Lung (tissue), 17 donors: ENCODE measurements at places on chromosomes 11 and 22. TPM values are rescaled to one million over a fixed set of nuclear protein-coding genes. Genes with fewer than 3 reads are reported as not detected.
A peak's percentile ranks its signal among the peaks of the same experiment; 100 is the strongest.

DNA sequence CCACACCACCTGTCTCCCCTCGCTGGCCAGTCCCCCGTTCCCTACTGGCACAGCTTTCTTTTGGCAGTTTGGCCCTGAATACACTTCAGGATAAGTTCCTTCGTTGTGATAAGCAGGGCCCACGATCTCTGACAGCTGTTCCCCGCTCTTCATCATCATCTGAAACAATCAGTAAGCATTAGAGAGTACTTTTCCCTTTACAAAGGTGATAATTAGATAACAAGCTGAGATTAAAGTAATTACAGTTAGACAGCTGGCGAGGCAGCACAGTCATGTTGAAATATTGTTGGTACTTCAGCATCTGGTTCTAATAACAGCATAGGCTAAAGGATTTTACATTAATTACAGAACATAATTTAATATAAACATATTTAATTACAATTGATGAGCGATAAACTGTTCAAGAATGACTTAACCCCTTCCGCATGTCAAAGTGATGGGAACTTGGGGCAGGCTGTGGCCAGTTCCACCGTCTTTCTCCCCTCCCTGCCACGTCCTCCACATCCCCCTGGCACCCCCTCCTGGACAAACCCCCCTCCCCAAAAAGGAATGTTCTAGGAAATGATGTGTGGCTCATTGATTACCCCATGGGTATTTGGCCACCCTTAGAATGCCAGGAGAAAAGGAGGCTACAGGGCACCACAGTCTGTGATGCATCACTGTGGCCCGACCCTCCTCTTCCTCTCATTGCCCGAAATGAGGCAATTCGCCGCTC, 134.9 kb downstream of the RCN1 start:
- no peak overlapping the region for H3K27ac ChIP-seq
- no peaks in the 10 kb centered on the region for H3K36me3 ChIP-seq
- no peaks in the 10 kb centered on the region for H3K27me3 ChIP-seq
- H3K4me3 ChIP-seq, result no peak overlapping the region

The UPB1 gene
- 4.5 TPM for polyA plus RNA-seq

DNA sequence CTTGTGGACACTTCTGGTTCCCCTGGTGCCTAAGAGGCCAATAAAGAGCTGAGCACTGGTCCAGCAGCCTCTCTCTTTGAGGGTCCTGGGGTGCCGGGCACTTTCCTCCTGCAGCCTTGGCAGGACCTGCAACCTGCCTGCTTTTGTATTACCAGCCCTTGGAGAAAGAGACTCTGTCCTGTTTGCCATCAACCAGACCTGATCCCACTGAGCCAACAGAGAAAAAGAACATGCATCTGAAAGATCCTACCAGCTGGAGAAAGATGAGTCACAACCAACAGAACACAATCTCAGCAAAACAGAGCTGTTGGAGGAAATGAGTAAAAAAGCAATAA, 321.0 kb downstream of the DDX10 start:
- no peaks in the 10 kb centered on the region for H3K4me1 ChIP-seq
- no peak overlapping the region for H3K4me3 ChIP-seq
- no peaks in the 10 kb centered on the region for H3K36me3 ChIP-seq

- H3K27me3 ChIP-seq, result no peaks in the 10 kb centered on the region
- peak; percentile 71 for DNase-seq
- peak within 1 kb of the TSS; percentile 70 for H3K4me3 ChIP-seq
- peak within 1 kb of the TSS; percentile 10 for H3K27ac ChIP-seq
- H3K36me3 ChIP-seq, result peaks cover 3% of the 10 kb centered on the region
- no peaks in the 10 kb centered on the region for H3K4me1 ChIP-seq
Observed at GRCh38 chr11:118530683-118531596, at the start of gene TMEM25. TMEM25 (plus strand) TSS chr11:118531192; CDS start chr11:118531802, 610 bp downstream.

DNA sequence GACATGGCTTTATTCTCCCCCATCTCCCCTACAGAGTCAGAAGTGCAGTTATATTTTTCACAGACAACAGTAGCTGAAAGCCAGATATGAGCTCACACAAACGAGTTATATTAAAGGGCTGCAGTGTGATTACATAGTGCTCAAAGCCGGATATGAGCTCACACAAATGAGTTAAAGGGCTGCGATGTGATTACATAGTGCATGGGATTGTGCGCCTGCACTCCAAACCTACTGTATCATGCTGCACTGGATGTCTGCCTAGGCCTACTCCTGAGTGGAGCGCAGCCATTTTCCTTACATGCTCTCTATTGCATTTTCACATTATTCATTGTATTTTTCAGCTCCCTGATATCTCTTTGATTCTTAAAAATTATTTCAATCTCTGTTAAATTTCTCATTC, 414.6 kb upstream of the LARGE1 start:
- no peaks in the 10 kb centered on the region for H3K4me1 ChIP-seq
- no peaks in the 10 kb centered on the region for H3K36me3 ChIP-seq
- no peaks in the 10 kb centered on the region for H3K27me3 ChIP-seq
- no peak overlapping the region for H3K4me3 ChIP-seq
- peak; percentile 5 for DNase-seq
- no peak overlapping the region for H3K27ac ChIP-seq

- H3K36me3 ChIP-seq, result peaks cover 9% of the 10 kb centered on the region
- H3K4me3 ChIP-seq, result no peak overlapping the region
- no peaks in the 10 kb centered on the region for H3K27me3 ChIP-seq
- H3K4me1 ChIP-seq, result peaks cover 15% of the 10 kb centered on the region
- no peak overlapping the region for H3K27ac ChIP-seq
Observed at GRCh38 chr11:866481-866880, 23.8 kb downstream of the TSPAN4 start.

DNA sequence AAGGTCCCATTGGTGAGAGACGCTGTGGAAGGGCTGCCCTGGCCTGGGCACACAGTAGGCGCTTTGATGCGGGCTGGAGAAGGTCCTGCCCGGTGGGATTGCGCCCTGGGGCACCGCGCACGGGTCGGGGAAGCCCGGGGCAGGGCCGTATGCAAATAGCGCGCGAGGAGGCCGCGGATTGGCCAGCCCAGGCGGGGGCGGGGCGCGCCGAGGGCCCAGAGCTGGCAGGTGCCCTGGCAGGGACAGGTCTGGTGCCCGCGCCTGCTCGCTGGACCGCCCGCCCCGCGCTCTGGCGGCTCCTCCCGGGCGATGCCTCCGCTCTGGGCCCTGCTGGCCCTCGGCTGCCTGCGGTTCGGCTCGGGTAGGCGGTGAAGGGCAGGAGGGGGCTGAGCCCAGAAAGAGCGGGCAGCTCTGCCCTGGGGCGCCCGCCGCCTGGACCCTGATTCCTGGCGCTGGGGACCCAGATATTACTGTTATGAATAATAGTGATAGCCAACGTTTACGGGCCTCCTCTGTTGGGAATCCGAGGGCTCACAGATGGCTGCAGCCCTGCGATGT, at the start of gene UPK3A:
UPK3A (plus strand) TSS at position 245 of the 558 bp plus-strand sequence; CDS start at position 310, 65 bp downstream.
- H3K27ac ChIP-seq, result no peak within 1 kb of the TSS
- peak; percentile 52 for DNase-seq
- no peak within 1 kb of the TSS for H3K4me3 ChIP-seq
- peaks cover 3% of the 10 kb centered on the region for H3K4me1 ChIP-seq

DNA sequence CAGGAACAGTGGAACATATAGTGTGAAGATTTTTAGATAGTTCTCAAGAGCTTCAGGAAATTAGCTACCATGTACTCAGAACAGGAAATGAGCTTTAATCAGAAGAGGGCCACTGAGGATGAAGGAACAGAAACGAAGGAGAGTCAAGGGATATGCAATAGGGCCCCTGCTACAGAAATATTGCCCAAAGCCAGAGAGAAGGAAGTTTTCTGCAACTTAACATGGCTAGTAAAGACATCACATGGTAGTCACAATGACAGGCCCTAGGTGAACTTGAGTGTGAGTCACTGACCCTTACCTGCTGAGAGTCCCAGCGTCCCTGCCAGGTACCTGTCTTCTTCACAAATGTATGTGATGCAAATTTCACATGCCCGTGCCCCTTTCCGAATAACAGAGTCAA, 25.2 kb upstream of the CARD16 start:
- no peak overlapping the region for H3K4me3 ChIP-seq
- H3K4me1 ChIP-seq, result no peaks in the 10 kb centered on the region
- H3K36me3 ChIP-seq, result no peaks in the 10 kb centered on the region
- H3K27ac ChIP-seq, result no peak overlapping the region
- no peaks in the 10 kb centered on the region for H3K27me3 ChIP-seq

DNA sequence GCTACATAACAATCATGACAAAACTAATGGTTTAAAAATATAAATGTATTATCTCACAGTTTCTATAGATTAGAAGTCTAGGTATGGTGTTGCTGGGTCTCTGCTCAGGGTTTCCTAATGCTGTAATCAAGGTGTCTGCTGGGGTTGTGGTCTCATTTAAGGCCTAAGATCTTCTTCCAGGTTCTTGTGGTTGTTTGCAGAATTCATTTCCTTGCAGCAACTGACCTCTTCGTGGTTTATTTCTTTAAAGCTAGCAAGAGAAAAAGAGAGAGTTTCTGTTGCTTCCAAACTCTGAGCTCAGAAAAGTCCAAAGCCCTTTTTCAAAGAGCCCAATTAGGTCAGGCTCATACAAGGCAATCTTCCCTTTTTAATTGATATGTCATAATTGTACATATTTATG, 452.7 kb upstream of the CCDC179 start:
- DNase-seq, result no peak
- no peaks in the 10 kb centered on the region for H3K36me3 ChIP-seq
- peaks cover 3% of the 10 kb centered on the region for H3K4me1 ChIP-seq
- no peak overlapping the region for H3K4me3 ChIP-seq

DNA sequence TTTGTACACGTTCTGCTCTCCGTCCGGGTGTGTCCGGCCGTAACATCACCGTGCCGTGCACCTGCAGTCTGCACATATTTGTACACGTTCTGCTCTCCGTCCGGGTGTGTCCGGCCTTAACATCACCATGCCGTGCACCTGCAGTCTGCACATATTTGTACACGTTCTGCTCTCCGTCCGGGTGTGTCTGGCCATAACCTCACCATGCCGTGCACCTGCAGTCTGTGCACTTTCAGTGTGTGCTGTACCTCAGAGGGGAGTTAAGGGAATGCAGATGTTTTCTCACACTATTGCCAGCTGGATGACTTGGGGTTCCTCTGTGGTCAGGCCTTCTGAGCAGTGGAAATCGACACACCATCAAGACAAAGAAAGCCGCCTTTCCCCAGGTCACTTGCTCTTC, 4.2 kb downstream of the TTLL8 start:
- H3K4me1 ChIP-seq, result peaks cover 4% of the 10 kb centered on the region
- H3K27me3 ChIP-seq, result no peaks in the 10 kb centered on the region
- DNase-seq, result no peak
- H3K27ac ChIP-seq, result no peak overlapping the region
- no peak overlapping the region for H3K4me3 ChIP-seq

- peaks cover 30% of the 10 kb centered on the region for H3K36me3 ChIP-seq
- DNase-seq, result no peak
- H3K4me3 ChIP-seq, result no peak overlapping the region
- H3K4me1 ChIP-seq, result peaks cover 10% of the 10 kb centered on the region
- H3K27me3 ChIP-seq, result no peaks in the 10 kb centered on the region
Observed at GRCh38 chr11:65526744-65527143, 1.9 kb downstream of the SCYL1 start.

The ZNF195 gene
- polyA plus RNA-seq, result 13.2 TPM

DNA sequence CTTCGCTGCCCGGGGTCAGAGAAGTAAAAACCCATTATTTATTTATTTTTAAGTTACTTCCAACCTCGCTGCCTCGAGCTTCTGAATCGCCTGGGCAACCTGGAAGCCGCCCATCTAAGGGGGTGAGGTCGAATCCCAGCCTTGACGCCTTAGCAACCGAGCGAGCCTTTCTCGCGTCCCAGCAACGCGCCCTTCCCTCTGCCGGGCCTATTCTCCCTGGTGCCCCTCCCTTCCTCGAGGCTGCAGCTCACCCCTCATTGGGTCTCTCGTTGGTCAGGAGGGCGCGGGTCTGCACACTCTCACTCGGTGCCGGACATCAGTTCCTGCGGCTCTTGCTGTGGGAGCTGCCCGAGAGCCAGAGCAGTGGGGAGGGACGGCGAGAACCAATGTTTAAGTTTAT, at the start of gene CCDC81:
CCDC81 (plus strand) TSS at position 302 of the 400 bp plus-strand sequence. CDS start 277 bp downstream, outside the sequence.
- no peak within 1 kb of the TSS for H3K27ac ChIP-seq
- DNase-seq, result peak; percentile 49
- peaks cover 5% of the 10 kb centered on the region for H3K4me1 ChIP-seq

DNA sequence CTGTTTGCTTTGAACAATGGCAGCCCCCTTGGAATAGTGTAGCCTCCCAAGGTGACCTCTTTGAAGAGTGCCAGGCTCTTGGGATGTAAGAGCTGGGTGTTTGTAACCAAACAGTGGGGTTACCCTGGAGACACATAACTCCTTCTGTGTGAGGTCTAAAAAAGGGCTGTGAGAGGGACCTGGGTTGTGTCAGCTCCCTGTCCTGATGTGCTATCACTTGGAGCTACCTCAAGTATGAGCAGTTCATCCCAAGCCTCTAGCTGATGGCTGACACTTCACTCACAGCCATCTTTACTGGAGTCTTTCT, 40.2 kb downstream of the TSPAN18 start:
- H3K4me1 ChIP-seq, result peaks cover 21% of the 10 kb centered on the region
- no peak overlapping the region for H3K4me3 ChIP-seq
- H3K27ac ChIP-seq, result peak overlapping the region; percentile 43

- H3K36me3 ChIP-seq, result no peaks in the 10 kb centered on the region
- H3K27ac ChIP-seq, result no peak overlapping the region
- peaks cover 95% of the 10 kb centered on the region for H3K27me3 ChIP-seq
- no peak for DNase-seq
- no peaks in the 10 kb centered on the region for H3K4me1 ChIP-seq
Observed at GRCh38 chr11:31805037-31805628, 6.0 kb downstream of the PAX6 start.

The SCUBE1 gene
- polyA plus RNA-seq, result 1.6 TPM

GRCh38 chr11:14318581-14318981, 40.4 kb downstream of the RRAS2 start:
- H3K4me3 ChIP-seq, result no peak overlapping the region
- no peaks in the 10 kb centered on the region for H3K36me3 ChIP-seq
- no peak overlapping the region for H3K27ac ChIP-seq
- no peaks in the 10 kb centered on the region for H3K27me3 ChIP-seq
- H3K4me1 ChIP-seq, result no peaks in the 10 kb centered on the region

DNA sequence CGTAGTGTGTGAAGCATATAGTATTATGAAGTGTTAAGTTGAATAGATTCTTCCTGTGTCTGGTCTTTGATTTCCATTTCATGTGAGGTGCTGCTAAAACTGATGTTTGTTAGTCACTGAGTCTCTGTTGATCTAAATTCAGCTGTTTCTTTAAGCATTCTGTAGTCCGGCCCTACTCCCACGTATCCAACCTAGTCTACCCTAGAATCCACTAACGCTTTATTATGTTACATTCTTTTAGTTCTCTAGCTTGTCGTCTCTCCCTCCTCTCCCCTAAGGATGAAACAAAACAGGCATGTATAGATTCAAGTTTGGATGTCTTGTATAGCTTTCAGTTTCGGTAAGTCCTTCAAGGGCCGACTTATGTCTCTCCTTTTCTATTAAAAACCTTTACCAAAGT, 4.1 kb downstream of the WEE1 start:
- H3K27ac ChIP-seq, result no peak overlapping the region
- DNase-seq, result peak; percentile 32
- peaks cover 16% of the 10 kb centered on the region for H3K36me3 ChIP-seq
- no peaks in the 10 kb centered on the region for H3K4me1 ChIP-seq

DNA sequence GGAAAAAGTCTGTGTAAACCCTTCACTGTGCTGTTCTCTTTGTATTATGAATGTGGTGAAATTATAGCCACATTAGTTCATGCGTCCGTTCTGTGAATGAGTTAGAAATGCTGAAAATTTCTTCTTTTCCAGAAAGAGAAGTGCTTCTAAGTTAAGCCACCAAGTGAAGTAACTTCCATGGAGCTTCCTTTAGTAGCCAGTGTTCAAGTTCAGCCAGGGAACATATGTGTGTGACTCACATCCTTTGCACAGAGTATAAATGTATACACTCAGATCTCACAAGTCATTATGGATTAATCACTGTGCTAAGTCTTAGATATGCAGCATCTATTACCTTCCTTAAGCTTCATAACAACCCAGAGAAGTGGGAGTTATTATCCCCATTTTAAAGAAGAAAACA, 3.1 kb upstream of the MMP8 start:
- H3K36me3 ChIP-seq, result no peaks in the 10 kb centered on the region
- no peak for DNase-seq
- H3K27me3 ChIP-seq, result no peaks in the 10 kb centered on the region
- H3K27ac ChIP-seq, result no peak overlapping the region
- H3K4me1 ChIP-seq, result no peaks in the 10 kb centered on the region
- H3K4me3 ChIP-seq, result no peak overlapping the region
